ENCODE measurements at places on chromosomes 1 and 21. TPM values are rescaled to one million over a fixed set of nuclear protein-coding genes. Genes with fewer than 3 reads are reported as not detected.

GRCh38 chr1:220894924-220895256 is 15.6 kb downstream of the HLX start:
- no peak for DNase-seq

Gene GPA33
- 1.5 TPM for total RNA-seq

DNA sequence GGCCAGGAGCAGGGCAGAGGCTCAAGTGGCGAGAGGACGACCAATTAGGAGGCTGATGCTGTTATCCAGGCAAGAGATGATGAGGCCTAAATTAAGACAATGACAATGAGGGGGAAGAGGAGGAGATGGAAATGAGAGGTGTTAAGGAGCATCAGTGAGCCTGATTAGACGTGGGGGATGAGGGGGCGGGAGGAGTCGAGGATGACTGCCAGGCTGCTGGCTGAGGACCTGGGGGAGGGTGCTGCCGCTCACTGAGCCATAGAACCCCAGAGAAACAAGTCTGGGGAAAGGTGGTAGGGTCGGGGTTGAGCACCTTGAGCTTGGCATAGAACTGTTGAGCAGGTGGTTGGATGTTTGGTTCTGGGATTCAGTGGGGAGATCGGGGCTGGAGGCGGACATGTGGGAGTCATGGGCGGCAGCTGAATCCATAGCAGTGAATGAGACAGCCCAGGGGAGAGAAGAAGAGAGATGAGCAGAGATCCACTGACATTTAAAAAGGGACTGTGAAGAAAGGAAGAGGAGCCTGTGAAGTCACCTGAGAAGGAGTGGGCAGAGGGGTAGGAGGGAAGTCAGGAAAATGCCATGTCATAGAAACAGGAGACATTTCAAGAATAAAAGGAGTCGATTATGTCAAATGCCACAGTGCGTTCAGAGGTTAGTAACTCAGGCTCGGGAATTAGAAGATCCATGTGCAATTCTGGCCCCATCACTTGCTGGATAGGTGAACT is 28.5 kb downstream of the DLGAP3 start:
- DNase-seq = no peak

Gene USH2A
- 2.4 TPM for total RNA-seq

- no peak for DNase-seq
Measured at GRCh38 chr1:186633116-186633515, 47.1 kb downstream of the PTGS2 start.

Gene FBXO2
- 2.5 TPM for total RNA-seq

DNA sequence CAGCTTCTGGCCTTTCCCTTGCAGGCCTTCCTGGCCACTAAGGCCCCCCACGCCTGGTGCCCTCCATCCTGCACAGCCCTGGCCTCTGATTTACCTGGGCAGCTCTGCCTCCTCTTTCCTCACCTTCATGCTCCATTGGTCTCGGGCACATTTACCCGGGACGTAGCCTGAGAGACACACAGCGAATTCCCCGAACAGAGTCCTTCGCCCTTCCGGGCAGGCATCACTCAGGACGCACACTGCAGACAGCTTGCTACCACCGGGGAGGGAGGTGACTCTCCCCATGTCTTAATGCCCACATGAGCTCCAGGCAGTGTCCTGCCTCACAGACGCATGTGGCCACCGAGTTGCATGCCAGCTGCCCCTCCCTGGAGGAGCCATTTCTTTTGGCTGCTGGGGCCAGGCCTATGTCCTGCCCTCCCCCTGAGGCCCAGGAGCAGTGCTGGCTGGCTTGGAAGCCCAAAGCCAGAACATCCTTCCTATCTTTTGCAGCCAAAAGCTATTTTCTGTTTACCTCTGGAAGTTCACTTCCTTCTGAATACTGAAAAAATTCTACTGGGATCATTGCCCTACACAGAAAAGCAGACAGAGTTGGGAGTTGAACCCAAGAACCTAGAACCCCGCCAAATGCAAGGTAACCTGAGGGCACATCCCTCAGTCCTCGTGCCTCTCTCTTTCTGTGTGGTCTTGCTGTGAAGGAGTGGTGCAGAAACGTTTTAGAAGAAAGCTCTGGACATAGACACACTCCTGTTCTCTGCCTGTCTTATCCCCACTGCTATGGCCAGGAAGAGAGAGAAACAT is 209.5 kb downstream of the TOMM20 start:
- DNase-seq = no peak

GRCh38 chr1:64470665-64471217 is 812 bp downstream of the CACHD1 start:
- DNase-seq = no peak

Gene DNM3
- 1.0 TPM for total RNA-seq

GRCh38 chr1:233654658-233655280 is 40.9 kb downstream of the KCNK1 start:
- DNase-seq = no peak

Gene CELA3B
- total RNA-seq = not detected

Gene TFB2M
- total RNA-seq = 5.5 TPM

Gene NBPF15
- 5.5 TPM for total RNA-seq

DNA sequence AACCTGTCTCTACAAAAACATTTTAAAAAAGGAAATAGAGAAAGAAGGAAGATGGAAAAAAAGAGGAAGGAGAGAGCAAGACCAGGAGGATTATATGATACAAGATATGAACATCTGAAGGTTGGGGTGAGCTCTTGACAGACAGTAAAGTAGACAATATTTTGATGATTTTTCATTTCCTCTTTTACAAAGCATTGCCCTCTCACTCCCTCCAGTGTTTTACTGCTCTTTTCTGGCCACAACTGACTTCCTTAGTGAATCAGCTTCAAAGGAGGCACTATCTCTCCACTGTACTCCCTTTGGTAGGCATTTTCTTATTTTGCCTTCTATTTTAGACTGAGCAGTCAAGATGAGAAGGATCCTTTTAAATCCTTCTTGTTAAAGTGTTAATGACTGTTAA is 296.7 kb downstream of the KCTD3 start:
- DNase-seq = no peak

Gene DISP1
- total RNA-seq = 6.2 TPM

DNA sequence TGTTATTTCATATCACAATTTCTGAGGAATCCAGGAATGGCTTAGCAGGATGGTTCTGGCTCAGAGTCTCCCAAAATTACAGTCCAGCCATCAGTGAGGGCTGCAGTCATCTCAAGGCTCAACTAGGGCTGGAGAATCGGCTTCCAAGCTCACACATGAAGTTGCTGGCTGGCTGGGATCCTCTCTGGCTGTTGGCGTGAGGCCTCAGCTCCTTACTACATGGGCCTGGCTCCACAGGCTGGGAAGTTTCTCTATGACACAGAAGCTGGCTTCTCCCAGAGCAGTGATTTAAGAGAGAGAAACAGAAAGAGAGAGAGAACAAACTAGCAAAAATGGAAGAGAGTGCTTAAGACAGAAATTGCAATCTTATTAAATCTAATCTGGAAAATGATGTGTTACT is 38.8 kb upstream of the RGS8 start:
- no peak for DNase-seq

GRCh38 chr1:114089502-114090138 is 64.0 kb downstream of the SYT6 start:
- DNase-seq = no peak

DNA sequence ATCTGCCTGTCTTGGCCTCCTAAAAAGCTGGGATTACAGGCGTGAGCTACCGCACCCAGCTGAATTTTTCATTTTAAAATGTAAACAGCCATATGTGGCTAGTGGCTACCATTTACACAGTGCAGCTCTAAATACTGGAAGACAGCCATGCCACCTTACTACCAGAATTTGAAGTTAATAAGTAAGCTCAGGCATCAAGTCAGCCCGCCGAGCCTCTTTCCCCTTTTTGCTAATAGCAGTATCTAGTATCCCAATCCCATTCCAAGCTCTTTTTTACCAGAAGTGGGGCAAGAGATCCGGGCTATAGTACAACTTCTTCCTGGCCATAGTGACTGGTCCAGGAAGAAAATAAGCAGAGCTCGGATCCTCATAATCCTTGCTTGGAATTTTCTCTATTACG is 15.1 kb downstream of the TAF13 start:
- no peak for DNase-seq

DNA sequence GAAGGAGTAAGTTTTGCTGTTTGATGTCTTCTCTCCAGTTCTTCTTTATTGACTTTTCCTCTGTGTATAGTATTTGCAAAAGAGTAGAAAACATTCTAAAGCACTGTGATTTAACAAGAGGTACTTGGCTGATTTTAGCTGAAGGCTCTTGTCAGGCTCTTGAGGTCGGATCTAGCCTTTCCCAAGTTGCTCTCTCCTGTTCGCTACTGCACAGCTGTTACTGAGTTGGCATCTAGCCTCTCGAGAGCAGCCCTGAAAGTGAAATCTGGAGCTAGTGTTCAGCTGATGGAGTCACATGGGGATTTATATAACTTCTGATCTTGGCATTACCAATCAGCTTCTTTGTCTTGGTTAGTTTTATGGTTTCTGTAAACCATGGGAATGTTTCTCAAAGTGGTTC is 193.1 kb downstream of the RYR2 start:
- DNase-seq = no peak

- no peak for DNase-seq
Measured at GRCh38 chr1:86015375-86015774, 141.2 kb downstream of the COL24A1 start.

GRCh38 chr21:19981938-19982337 is 1016.3 kb upstream of the NCAM2 start:
- no peak for DNase-seq

Gene ATF6
- total RNA-seq = 19.9 TPM

- no peak for DNase-seq
Measured at GRCh38 chr1:56726706-56727105, 81.6 kb downstream of the PRKAA2 start.

GRCh38 chr1:58013237-58013636 is 533.3 kb downstream of the OMA1 start:
- no peak for DNase-seq

- no peak for DNase-seq
Measured at GRCh38 chr1:219278288-219278687, 104.6 kb downstream of the LYPLAL1 start.

GRCh38 chr1:76865696-76866286 is 1.5 kb upstream of the ST6GALNAC5 start:
- DNase-seq = no peak

Gene OR6N1
- not detected for total RNA-seq

- no peak for DNase-seq
Measured at GRCh38 chr1:185672719-185673360, 61.4 kb upstream of the HMCN1 start.

- peak; percentile 88 for DNase-seq
Measured at GRCh38 chr1:17502326-17502778, 37.1 kb upstream of the ARHGEF10L start.

Gene SLC9C2
- 0.24 TPM for total RNA-seq

Gene LIN9
- total RNA-seq = 11.0 TPM

Gene CYP4A11
- total RNA-seq = not detected

DNA sequence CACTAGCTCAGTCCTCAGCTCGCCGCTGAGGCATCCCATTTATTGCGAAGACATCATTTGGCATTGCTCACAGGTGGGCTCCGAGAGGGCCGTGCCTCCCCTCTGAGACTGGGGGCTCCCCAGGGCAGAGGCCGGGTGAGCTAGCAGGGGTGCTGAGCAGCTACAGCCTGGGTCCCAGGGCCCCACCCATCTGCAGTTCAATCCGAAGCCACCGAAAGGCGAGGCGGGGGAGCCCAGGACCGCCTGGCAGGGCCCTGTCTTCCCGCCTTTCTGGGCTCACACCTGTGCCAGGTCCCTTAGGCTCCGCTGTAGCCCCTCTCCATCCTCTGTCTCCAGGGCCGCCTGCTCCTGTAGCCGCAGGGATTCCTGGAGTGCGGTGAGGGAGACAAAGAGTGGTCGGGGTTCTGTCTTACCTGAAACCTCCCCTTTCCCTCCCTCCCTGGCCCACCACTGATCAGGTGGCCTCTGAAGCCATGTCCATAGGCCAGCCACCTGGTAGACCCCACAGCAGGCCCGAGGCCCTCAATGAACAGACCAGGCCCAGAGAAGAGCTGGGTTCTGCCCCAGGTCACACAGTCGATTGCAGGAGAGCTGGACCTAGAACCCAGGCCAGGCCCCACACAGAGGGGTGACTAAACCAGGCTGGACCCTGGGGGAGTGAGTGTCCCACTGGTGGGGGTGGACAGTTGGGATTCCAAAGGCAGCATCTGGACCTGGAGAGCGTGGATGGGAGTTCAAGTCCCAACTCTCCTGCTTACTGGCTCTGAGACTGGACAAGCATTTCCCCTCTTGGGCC is 18.1 kb upstream of the NBPF1 start:
- DNase-seq = peak; percentile 63

Gene MRPS14
- 16.7 TPM for total RNA-seq

DNA sequence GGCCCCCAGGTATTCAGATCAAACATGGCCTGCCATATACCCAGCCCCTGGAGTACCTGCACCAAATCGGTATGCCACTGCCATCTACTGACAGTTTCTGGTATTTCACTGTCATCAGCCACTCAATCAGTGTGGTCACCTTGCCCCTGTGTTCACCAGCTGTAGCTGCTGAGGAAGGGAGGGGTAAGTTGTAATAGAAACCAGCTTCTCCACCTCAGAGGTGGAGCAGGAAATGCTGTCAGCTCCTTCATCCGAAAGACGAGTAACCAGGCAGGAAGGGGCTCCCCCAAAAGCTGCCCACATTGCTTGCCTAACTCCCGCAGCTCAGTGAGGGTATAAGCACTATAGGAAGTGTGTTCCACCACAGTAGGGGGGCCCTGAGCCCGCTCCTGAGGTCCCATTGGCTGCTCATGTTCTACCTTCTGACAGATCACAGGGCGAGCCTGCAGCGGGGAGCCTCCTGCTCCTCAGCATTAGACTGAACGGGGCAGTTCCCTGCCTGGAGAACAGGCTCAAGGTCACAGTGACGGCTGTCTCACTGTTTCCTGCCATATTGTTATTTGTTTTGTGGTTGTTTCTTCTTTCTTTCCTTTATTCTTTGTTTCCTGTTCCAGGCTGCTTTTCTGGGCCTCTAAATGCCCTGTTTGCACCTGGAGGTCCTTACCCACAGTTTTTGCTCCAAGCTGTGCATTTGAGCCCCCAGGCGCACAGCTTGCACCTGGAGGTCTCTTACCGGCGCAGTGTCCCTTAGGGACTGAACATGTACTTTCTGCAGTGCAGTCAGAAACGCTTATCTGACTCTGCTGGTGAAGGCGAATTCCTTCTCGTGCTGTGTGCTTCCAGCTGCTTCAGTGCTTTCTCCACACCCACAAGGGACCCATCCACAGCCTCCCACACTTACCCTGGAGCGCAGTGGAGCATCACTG is 1638.3 kb downstream of the MRPL39 start:
- no peak for DNase-seq

DNA sequence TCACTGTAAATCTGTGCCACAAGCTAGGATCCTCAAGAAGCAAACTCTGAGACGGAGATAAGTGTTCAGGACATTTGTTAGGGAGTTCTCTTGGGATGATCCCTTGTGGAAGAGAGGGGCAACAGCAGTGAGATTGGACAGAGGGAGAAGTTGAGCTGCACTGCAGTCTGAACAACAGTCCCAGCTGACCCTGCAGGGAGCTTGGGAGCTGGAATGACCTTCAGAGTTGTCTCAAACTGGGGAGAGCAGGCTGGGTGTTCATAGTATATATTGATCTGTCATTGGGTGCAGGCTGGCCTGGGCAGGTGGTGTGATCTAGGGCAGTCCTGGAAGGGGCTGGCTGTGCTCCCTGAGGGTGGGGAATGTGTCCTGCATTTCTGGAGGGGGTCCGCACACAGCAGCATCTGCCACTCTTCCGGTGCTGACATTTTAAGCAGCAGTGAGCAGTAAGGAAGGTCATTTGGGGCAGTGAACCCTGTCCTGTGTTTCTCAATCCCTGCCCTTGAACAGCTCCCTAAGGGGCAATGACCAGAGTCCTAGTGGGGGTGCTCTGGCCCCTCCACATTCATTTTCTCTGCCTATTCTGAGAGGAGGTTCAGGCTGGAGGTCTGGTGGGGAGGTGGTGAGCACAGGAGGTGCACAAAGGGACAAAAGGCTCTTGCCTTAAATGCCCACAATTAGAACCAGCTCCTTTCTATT is 90.2 kb upstream of the PPM1J start:
- no peak for DNase-seq

Gene IL22RA1
- 0.15 TPM for total RNA-seq

GRCh38 chr1:236103646-236104218 is 38.6 kb upstream of the GPR137B start:
- peak; percentile 64 for DNase-seq
